ENCODE measurements at places on chromosomes 6 and 20. TPM values are rescaled to one million over a fixed set of nuclear protein-coding genes. Genes with fewer than 3 reads are reported as not detected.
A peak's percentile ranks its signal among the peaks of the same experiment; 100 is the strongest.

- H3K27ac ChIP-seq = no peak overlapping the region
- no peaks in the 10 kb centered on the region for H3K4me1 ChIP-seq
- no peak overlapping the region for H3K4me3 ChIP-seq
- H3K27me3 ChIP-seq = no peaks in the 10 kb centered on the region
Observed at GRCh38 chr6:49849213-49849907, 17.0 kb downstream of the CRISP1 start.

The EEF1A2 gene
- 1.5 TPM for total RNA-seq

The MCM9 gene
- 18.5 TPM for total RNA-seq

- H3K4me1 ChIP-seq = no peaks in the 10 kb centered on the region
- no peak overlapping the region for H3K27ac ChIP-seq
- H3K27me3 ChIP-seq = no peaks in the 10 kb centered on the region
- DNase-seq = no peak
- H3K36me3 ChIP-seq = no peaks in the 10 kb centered on the region
Observed at GRCh38 chr6:164154588-164154987, 740.1 kb downstream of the QKI start.

The POPDC3 gene
- not detected for total RNA-seq

The TFAP2D gene
- total RNA-seq = not detected

GRCh38 chr6:16126056-16126455 lies 2.8 kb upstream of the MYLIP start:
- no peaks in the 10 kb centered on the region for H3K36me3 ChIP-seq
- no peaks in the 10 kb centered on the region for H3K4me1 ChIP-seq
- no peak overlapping the region for H3K4me3 ChIP-seq
- DNase-seq = no peak

DNA sequence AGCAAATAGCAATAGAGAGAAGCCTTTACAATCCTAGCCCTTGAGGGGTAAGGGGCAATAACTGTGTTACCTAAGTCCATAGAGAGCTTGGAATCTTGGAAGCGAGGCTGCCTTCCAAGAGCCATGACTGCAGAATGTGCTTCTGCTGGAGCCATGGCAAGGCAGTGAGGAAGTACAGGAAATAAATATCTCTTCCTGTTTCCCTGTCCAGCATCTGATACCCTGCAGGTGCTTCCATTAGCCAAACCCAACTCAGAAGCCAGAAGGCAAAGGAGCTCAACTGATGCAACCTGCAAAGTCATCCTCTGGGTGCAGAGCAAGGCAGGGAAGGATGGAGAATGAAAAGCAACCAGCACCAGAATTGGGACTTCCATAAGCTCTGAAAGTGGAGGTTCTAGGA lies 41.0 kb upstream of the KLHL31 start:
- H3K36me3 ChIP-seq = no peaks in the 10 kb centered on the region
- H3K27ac ChIP-seq = no peak overlapping the region
- no peaks in the 10 kb centered on the region for H3K27me3 ChIP-seq
- no peak for DNase-seq

DNA sequence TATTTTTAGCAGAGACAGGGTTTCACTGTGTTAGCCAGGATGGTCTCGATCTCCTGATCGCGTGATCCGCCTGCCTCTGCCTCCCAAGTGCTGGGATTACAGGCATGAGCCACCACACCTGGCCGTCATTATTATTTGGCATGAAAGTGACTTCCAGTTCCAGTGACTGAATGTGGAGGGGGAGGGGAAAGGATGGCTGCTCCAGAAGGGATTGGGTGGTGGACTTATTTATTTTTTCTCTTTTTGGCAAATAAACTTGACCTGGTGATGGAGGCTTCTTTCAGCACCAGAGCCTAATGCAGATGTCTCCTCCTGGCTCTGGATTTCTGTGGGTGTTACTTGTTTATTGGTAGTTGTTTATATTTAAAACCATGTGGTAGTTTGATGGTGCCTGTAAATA lies 16.9 kb upstream of the SLC22A23 start:
- no peaks in the 10 kb centered on the region for H3K4me1 ChIP-seq
- H3K27ac ChIP-seq = no peak overlapping the region
- H3K36me3 ChIP-seq = no peaks in the 10 kb centered on the region
- no peak for DNase-seq
- H3K27me3 ChIP-seq = no peaks in the 10 kb centered on the region

- no peaks in the 10 kb centered on the region for H3K36me3 ChIP-seq
- no peak for DNase-seq
- no peaks in the 10 kb centered on the region for H3K27me3 ChIP-seq
- no peak overlapping the region for H3K27ac ChIP-seq
Observed at GRCh38 chr6:110597761-110598160, 121.3 kb upstream of the SLC22A16 start.

DNA sequence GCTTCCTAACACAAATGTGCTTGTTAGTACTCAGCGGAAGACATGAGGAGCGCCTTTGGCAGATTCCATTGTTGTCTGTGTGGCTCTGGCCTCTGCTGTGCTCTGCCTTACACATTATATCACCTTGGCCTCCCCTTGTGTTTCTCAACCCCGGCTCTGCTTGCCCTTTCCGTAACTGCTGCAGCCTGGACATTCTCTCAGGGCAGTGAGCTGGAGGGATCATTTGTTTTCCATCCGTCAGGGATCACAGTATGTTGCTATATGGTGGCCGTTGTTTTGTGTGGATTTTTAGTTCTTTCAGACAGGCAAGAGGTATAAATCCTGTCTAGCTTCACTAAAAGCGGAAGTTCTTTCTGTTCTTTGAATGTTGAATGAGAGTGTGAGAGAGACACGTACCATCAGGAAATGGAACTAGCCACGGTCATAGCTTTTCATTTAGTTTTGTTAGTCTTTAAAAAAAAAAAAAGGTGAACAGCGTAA lies 175.1 kb downstream of the JARID2 start:
- H3K4me3 ChIP-seq = no peak overlapping the region
- DNase-seq = no peak
- no peaks in the 10 kb centered on the region for H3K27me3 ChIP-seq
- H3K27ac ChIP-seq = no peak overlapping the region
- no peaks in the 10 kb centered on the region for H3K36me3 ChIP-seq
- H3K4me1 ChIP-seq = no peaks in the 10 kb centered on the region

DNA sequence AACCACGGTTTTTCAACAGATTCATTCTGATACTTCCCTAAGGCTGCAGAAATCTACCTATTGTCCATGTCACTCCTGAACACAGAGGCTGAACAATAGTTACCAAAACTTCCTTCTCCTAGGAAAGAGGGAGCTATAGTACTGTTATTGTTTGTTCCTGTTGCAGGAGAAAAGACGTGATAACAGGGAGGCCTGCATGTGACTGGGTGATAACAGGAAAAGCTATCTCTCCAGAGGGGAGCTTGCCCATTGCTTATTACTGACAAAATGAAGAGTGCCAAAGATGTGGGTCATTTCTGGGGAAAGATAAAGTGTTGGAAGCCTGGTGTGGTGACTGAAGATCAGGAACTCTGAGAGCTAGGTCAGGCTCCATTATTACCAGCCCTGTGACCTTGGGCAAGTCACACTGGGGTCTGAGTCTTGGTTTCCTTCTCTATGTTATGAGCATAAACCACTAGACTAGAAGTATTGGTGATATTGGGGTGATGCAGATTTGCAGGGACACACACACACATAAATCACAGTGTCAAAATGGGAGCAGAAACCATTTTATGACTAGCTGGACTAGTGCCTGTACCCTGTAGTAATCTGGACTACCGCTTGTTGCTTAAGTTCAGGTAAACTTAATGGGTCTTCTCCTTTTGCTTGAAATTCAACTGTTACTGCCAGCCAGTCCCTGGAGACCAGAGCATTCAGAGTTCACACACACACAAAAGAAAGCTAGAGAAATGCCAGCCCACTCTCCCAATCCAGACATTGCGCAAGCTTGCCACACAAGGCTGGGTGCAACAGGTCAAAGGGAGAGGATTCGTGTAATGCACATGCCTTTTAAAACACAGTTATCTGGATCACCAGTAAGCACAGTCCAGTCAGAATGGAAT lies 136.0 kb upstream of the CNR1 start:
- no peaks in the 10 kb centered on the region for H3K36me3 ChIP-seq
- H3K27me3 ChIP-seq = no peaks in the 10 kb centered on the region
- H3K4me3 ChIP-seq = no peak overlapping the region

DNA sequence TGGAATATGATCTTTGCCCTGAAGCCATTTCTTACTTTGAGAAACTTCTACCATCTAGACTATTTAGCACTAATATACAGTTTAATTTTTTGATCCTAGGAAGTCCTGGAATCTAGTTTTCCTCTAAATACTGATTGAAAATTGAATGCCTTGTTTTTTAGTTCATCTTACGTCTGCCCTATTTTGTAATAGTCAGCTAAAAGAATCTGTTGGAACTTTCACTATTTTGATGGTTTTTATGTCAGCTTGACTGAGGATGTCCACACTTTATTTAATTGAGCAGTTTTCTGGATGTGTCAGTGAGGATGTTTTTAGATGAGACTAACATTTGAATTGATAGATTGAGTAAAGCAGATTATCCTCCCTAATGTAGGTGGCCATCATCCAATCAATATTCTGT lies 8.4 kb downstream of the OR12D2 start:
- H3K36me3 ChIP-seq = no peaks in the 10 kb centered on the region
- no peak overlapping the region for H3K4me3 ChIP-seq
- H3K4me1 ChIP-seq = no peaks in the 10 kb centered on the region
- H3K27me3 ChIP-seq = no peaks in the 10 kb centered on the region
- no peak for DNase-seq

GRCh38 chr6:34718976-34719375 lies 22.4 kb upstream of the ILRUN start:
- H3K27me3 ChIP-seq = no peaks in the 10 kb centered on the region
- no peak overlapping the region for H3K27ac ChIP-seq
- H3K4me3 ChIP-seq = no peak overlapping the region
- H3K4me1 ChIP-seq = no peaks in the 10 kb centered on the region
- no peak for DNase-seq

GRCh38 chr20:13286052-13286451 lies 65.0 kb downstream of the ISM1 start:
- no peak for DNase-seq
- H3K27ac ChIP-seq = no peak overlapping the region
- no peaks in the 10 kb centered on the region for H3K4me1 ChIP-seq
- no peaks in the 10 kb centered on the region for H3K36me3 ChIP-seq
- no peaks in the 10 kb centered on the region for H3K27me3 ChIP-seq
- no peak overlapping the region for H3K4me3 ChIP-seq

GRCh38 chr6:112348334-112348874 lies 1.3 kb downstream of the RFPL4B start:
- H3K27ac ChIP-seq = no peak overlapping the region
- H3K36me3 ChIP-seq = no peaks in the 10 kb centered on the region
- no peaks in the 10 kb centered on the region for H3K27me3 ChIP-seq
- no peak overlapping the region for H3K4me3 ChIP-seq

The EDN1 gene
- 16.2 TPM for total RNA-seq

The HSPA12B gene
- 1.7 TPM for total RNA-seq

- H3K4me1 ChIP-seq = no peaks in the 10 kb centered on the region
- H3K4me3 ChIP-seq = no peak overlapping the region
- peak; percentile 93 for DNase-seq
- peak overlapping the region; percentile 46 for H3K27ac ChIP-seq
Observed at GRCh38 chr6:73566954-73567591, 46.2 kb upstream of the EEF1A1 start.

The RIPOR2 gene
- 1.8 TPM for total RNA-seq

GRCh38 chr6:138882369-138883017 lies 86.6 kb downstream of the ECT2L start:
- H3K4me3 ChIP-seq = no peak overlapping the region
- no peak for DNase-seq
- no peaks in the 10 kb centered on the region for H3K4me1 ChIP-seq
- H3K36me3 ChIP-seq = no peaks in the 10 kb centered on the region
- H3K27me3 ChIP-seq = no peaks in the 10 kb centered on the region

Measured in colonic mucosa (tissue), 4 donors.